ENCODE measurements at places on chromosomes 2 and 18.

DNA sequence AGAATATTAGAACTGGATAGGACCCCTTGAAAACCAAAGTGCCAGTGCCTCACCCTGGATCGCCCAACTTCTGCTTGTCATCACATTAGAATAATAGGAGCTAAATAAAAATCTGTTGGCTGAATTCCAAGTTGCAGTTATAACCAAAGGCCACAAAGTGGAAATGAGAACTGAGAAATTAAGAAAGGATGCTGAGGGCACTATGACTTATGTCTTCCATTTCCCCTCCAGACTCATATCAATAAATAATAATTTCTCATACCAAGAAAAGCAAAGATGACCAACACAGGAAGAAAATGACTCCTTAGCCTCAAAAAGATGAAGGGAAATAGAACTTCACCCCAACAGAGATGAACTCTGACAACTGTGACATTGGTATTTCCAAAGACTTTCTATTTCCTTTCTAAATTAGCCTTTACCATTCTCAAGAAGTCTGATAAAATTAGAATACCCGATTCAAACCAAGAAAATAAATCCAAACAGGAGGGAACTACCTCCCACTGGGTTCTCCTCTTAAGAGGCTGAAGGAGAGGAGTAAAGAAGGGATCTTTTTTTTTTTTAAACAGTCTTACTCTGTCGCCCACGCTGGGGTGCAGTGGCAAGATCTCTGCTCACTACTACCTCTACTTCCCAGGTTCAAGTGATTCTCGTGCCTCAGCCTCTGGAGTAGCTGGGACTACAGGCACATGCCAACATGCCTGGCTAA is 46.5 kb upstream of the EPG5 start:
- DNase-seq = peak; percentile 7

GRCh38 chr2:319059-319600 is 31.2 kb upstream of the ALKAL2 start:
- DNase-seq = no peak

GRCh38 chr18:78780719-78781600 is 198.7 kb upstream of the SALL3 start:
- DNase-seq = no peak

- no peak for DNase-seq
Measured at GRCh38 chr2:28400419-28400818, 7.8 kb downstream of the FOSL2 start.

GRCh38 chr2:11444737-11445136 is 21.2 kb downstream of the E2F6 start:
- DNase-seq = no peak

GRCh38 chr2:1731963-1732768 is 12.1 kb downstream of the PXDN start:
- peak; percentile 57 for DNase-seq

- no peak for DNase-seq
Measured at GRCh38 chr2:94970353-94970752, 55.2 kb upstream of the MAL start.

- no peak for DNase-seq
Measured at GRCh38 chr18:28522236-28522635, 345.3 kb upstream of the CDH2 start.

GRCh38 chr2:204064119-204064518 is 127.6 kb downstream of the ICOS start:
- no peak for DNase-seq

DNA sequence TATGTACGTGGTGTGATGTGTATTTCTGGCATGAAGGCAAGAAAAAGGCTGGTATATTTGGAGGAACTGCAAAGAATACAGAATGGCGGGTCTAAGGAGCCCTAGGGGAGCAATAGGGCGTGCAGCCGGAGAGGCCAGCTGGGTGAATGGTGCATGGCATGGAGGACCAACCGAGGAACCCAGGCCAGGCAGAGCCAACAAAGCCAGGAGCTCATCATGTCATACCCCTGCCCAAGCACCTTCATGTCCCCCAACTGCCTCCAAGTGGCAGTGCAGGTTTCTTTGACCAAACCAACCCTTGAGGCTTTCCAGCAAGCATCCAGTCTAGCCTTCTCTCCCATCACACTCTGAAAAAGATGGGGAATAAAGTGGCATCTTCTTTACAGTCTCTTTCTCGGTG is 8.9 kb upstream of the KCNK3 start:
- DNase-seq = no peak

GRCh38 chr2:24332791-24333540 is 27.4 kb downstream of the ITSN2 start:
- DNase-seq = no peak

DNA sequence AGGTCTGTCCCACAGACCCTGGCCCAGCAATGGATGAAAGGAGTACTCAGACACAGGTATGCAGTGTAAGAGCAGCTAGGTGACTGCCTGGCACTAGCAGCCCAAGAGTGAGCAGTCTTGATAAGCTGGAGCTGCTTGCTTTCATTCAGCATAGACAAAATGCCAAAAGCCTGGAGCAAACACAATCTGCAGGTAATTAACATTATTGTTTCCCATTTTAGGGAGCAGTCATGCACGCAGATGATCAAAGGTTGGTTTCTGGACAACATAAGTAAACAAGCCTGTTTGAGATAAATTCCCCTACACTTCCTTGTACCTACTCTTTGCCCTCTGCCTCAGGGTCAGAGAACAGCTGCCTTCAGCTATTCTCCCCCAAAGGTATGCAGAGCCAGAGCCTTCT is 73.7 kb upstream of the MSTN start:
- DNase-seq = no peak

DNA sequence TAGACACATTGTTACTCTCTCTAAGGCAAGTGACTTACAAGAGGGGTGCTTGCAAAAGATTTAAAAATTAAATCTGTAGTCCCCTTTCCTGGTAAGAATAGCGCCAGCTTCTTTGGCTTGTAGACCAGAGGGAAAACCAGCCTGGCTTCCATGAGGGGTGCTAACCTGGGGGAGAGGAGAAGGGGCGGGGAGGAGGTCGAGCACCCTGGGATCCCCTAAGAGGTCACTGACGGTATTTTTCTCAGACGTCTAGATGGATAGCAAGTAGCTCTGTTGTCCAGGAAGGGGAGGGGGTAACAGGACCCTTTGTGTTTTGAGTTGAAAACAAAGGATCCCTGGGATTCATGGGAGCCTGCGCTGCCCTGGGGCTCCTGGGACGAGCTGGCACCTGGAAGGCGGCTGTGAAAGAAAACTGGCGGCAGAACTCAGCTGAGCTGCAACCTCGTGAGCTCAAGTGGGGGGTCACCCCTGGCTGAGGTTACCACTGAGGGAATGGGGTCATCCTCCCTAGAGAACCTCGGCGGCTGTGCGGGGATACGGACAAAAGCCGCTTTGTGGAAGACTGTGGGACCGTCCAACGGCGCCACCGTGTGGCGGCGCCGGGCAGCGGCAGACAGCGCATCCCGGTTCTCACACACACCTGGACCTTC is 37.8 kb upstream of the MRPL19 start:
- DNase-seq = peak; percentile 72

DNA sequence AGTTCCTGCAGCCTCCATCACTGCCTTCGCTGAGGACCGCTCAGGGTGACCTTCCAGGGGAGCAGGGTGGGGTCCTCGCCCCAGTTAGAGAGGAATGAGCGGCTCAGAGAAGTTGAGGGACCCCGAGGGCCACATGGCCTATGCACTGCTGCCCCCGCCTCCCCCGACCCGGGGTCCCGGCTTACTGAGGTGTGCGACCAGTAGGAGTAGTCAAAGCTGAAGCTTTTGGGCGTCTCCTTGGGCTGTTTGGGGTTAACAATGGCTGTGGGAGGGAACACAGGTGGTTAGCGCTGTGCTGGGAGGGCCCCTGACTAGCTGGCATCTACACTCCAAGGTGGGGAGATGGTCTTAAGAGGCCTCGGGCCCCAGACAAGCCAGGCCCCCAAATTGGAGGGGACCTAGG is 31.0 kb downstream of the KIF1A start:
- DNase-seq = no peak

DNA sequence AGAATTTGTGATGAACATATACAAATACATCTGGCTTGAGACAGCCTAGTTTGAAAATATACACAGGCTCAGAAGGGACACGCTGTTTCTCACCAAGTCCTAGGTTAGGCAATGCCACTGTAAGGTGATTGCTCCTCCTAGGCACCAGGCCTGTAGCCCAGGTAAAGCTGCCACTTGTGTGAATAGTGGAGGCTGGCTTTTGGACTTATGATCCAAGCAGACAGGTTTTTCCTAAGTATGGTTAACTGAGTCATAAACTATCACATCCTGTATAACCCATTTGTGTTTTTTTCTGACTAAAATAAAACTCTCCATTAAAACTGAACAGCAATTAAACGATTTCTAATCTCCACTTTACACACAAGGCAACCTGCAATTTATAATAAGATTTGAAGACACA is 81.0 kb downstream of the SEMA4F start:
- peak; percentile 68 for DNase-seq

- no peak for DNase-seq
Measured at GRCh38 chr2:23703583-23704385, 223.1 kb downstream of the ATAD2B start.

GRCh38 chr18:27704736-27705361 is 472.1 kb downstream of the CDH2 start:
- DNase-seq = no peak

GRCh38 chr18:53040286-53040685 is 700.3 kb downstream of the DCC start:
- no peak for DNase-seq

DNA sequence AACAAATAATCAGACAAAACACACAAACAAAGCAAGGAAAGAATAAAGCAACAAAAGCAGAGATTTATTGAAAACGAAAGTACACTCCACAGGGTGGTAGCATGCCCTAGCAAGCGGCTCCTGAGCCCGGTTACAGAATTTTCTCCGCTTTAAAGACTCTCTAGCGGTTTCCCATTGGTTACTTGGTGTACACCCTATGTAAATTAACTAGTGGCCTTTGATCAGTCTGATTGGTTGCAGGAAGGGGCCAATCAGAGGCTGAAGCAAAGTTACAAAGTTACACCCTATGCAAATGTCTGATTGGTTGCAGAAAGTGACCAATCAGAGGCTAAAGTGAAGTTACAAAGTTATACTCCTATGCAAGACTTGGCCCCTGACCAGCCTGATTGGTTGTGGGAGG is 242.9 kb downstream of the LDLRAD4 start:
- no peak for DNase-seq

DNA sequence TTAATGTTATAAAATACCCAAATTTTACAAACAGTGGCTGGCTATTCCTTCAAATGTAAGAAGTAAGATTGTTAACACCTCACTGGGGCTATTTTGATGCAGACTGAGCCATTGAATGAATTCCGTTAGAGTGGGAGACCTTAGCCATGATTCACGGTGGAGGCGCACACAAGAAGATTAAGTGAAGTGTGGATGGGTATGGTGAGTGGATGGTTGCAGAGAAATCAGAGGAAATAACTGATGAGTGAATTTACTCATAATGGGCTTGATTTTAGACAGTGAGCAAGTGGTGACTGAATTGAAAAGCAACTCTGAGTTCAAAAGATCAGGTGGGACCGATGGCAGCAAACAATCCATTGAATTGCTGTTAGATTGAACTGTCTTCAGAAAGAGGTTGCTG is 75.0 kb downstream of the NRP2 start:
- no peak for DNase-seq

DNA sequence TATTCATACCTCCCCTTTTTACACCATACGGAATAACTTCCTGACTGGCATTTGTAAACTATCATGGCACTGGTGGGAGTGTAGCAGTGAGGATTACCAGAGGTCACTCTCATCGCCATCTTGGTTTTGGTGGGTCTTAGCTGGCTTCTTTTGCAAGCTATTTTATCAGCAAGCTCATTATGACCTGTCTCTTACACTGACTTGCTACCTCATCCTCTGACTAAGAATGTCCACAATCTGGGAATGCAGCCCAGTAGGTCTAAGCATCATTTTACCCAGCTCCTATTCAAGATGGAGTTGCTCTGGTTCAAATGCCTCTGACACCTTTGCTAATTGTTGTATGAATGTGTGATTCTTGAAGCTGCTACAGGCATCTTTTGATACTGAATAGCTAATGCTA is 950.8 kb upstream of the SLC39A10 start:
- peak; percentile 50 for DNase-seq

DNA sequence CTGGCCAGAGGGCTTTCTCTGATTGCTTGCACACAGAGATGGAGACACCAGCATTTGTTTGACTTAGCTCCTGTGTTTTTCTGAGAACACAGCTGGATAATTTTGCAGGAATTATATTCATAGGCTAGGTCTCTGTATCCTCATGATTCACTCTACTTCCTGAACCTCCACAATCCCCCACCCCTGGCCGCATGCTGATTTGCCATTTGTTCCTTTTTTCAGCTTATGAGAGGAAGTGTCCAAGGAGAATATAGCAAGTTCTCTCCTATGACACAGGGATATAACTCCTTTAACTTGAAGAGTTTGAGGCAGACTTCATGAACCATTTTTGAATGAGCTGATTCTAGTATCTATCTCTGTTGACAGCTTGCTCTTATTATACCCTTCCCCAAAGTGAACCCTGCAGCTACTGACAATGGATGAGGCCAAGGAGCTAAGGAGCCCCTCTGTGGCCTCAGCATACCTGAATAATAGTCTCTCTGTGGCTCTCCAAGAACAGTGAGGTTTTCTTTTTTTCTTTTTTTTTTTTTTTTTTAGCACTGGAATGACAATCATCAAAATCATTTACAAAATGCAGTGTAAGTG is 15.4 kb downstream of the CAVIN2 start:
- DNase-seq = no peak

DNA sequence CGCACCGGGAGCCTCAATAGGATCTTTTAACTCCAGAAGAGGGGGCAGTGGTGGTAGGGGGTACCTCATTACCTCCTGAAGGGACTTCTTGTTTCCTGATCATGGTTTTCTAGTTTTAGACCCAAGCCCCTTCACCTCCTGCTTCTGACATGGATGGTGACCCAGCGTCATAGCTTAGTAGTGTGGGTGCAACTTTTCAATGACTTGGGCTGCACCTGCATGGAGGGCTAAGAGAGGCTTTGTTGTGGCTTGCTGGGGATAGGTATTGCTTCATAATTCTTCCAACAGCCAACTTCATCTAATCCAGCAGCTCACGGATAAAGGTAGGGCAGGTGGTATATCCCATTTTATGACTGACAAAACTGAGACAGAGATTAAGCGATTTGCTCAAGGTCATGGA is 3.0 kb downstream of the SLC1A4 start:
- DNase-seq = no peak

DNA sequence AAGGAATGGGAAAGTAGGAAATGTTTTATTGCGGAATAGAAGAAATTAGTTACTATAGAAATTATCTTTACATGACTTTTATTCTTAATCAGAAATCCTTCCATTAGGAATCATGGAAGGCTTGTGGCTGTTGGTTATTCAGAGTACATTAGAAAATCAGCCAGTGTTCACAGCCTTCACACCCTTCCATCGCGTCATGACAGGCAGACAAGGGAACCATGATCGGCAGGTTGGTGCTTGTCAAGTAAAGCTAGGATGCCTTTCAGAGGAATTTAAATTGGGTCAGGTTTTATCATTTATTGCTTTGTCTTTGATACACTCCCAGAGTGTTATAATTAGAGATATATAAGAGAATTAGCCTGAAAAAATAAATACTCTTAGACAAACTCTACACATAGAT is 400.6 kb downstream of the THSD7B start:
- no peak for DNase-seq

GRCh38 chr2:11286749-11287148 is 57.7 kb downstream of the ROCK2 start:
- DNase-seq = no peak

All from ELR (cell line).